ENCODE measurements at places on chromosomes 3 and 15. TPM values are rescaled to one million over a fixed set of nuclear protein-coding genes. Genes with fewer than 3 reads are reported as not detected.

The TIGIT gene
- not detected for total RNA-seq

GRCh38 chr3:154522036-154522602 lies 92.1 kb upstream of the GPR149 start:
- DNase-seq = no peak

GRCh38 chr3:14392803-14393319 lies 9.5 kb upstream of the SLC6A6 start:
- no peak for DNase-seq

- DNase-seq = no peak
These were observed 116.1 kb downstream of the IMPG2 start for GRCh38 chr3:101204246-101204645.

GRCh38 chr15:23370578-23370977 lies 16.0 kb downstream of the GOLGA8S start:
- no peak for DNase-seq

The LSM3 gene
- 5.6 TPM for total RNA-seq

DNA sequence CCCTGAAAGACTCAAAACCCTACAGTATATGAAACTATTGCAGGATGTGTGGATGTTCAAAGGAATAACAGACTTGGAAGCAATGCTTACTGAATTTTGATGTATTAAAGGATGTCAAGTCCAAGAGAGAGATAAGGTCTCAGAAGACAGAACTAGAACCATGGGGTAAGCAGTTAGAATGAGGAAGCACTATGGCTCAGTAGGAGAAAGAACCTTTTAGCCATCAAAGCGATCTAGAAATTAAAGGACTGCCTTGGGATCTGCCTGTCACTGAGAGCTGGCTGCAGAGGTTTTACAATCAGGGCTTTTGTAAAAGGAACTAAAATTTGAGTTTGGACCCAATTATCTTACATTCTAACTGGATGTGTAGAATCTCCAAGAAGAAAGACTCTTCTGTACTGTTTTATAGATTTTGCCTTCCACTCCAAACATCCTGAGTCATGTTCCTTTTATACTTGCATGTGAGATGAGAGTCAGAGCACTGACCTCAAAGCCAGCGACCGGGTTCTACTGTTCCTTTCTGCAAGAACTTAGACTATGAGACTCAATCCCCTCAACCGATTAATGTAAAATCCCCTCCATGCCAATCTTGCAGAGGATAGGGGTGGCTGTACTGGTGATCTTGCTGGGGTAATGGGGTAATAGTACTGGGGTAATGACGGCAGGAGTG lies 412.3 kb upstream of the TPRG1 start:
- DNase-seq = peak; percentile 39

The P2RY1 gene
- under 0.01 TPM for total RNA-seq

The STAG1 gene
- total RNA-seq = 58.6 TPM

DNA sequence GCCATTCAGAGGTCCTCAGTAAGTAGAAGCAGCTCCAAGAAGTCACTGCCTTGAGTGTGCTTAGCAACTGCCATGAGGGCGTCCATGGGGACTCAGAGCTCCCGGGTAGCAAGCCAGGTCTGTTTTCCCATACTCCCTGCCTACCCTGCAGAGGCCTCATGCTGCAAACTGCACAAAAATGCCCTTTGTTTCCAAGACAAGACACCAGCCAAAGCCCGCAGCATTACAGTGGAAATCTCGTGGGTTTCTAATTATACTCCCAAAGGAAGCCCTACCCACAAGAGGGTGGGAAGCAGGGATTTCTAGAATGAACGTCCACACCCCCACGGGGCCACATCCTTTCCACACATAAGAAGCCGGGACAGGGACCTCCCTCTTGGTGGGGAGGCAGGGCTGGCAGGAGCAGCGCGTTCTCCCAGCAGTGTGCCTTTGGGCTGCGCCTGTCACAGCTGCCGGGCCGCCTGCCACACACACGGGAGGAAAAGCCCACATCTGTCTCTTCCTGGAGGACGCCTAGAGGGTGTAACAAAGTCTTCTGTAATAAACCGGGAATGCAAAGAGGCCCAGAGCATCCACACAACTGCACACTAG lies 31.1 kb downstream of the FAM174B start:
- DNase-seq = no peak

DNA sequence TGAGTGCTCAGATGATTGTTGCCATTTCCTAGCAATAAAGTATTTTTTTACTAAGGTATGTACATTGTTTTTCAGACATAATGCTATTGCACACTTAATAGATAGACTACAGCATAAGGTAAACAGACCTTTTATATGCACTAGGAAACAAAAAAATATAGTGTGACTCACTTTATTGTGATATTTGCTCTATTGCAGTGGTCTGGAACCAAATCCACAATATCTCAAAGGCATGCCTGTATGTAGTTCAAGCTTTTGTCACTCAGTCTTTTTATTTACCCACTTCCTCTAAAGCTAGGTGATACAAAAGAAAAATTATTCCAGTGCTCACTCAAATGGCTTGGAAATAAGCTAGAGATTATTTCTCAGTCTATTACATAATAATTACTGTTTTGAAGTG lies 209.9 kb upstream of the VEPH1 start:
- no peak for DNase-seq

The FBXL2 gene
- total RNA-seq = 23.6 TPM

GRCh38 chr3:180072786-180073185 lies 36.0 kb upstream of the PEX5L start:
- DNase-seq = no peak

GRCh38 chr3:20648294-20648693 lies 462.3 kb upstream of the SGO1 start:
- peak; percentile 50 for DNase-seq

DNA sequence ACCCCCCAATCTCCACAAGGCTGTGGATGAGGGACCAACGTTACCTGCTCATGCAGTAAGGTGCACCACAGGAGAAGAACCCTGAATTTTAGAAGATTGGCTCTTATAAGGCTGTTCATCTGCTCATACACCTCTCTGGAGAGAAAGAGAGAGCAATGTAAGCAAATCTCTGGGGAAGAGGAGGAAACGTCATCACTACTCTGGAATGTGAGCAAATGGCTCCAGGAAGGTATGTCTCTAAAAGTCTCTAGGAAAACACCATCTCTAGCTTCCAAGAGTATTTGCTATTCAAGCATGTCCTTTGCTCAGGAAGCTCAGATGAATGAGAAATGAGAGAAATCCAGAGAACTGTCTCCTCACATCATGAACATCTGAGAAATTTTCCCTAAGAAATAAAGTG lies 235.4 kb downstream of the TBL1XR1 start:
- no peak for DNase-seq

GRCh38 chr15:99239545-99240198 lies 9.7 kb downstream of the TTC23 start:
- no peak for DNase-seq

The CYP1A2 gene
- not detected for total RNA-seq

The TNIK gene
- 7.6 TPM for total RNA-seq

The SLC12A1 gene
- total RNA-seq = not detected

The TGM5 gene
- total RNA-seq = not detected

The CCDC9B gene
- total RNA-seq = 23.9 TPM

The CDC25A gene
- total RNA-seq = 0.88 TPM

- no peak for DNase-seq
These were observed 963.2 kb downstream of the ROBO2 start for GRCh38 chr3:78003090-78003489.

The SUCNR1 gene
- total RNA-seq = under 0.01 TPM

The ISY1 gene
- 29.0 TPM for total RNA-seq

The CPEB1 gene
- total RNA-seq = 29.2 TPM

DNA sequence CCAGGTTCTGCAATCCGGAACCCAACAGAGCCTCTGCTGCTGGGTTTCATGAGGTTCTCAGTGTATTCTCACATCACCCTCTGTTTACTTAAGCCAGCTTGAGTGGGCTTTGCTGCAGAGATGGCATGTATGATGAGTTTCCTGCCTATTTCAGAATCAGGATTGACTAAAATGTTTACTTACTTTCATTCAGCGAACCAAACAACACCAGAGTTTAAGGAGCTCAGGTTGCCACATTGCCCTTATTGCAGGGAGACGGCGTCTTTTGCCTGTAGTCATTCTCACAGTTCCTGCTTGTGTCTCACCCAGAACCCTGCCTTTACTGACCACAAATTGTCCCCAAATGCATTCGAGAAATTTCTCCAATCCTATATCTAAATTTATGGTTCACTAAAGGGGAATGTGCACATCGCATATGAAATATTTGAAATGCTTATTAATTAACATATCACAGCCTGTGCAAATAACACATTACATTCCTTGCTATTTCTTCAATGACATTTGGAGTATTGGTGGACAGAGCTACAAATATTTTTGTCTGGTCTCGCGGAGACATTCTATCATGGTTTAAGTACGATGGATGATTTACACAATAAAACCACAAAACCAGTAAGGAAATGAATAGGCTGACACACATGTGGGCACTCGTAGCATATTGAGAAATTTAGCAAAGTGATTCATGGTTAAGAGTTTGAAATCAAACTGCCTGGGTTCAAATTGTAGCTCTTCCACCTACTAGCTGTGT lies 377.2 kb upstream of the CFAP20DC start:
- peak; percentile 78 for DNase-seq

All from osteoblast (primary cell).